ENCODE measurements at places on chromosomes 1 and 21.

DNA sequence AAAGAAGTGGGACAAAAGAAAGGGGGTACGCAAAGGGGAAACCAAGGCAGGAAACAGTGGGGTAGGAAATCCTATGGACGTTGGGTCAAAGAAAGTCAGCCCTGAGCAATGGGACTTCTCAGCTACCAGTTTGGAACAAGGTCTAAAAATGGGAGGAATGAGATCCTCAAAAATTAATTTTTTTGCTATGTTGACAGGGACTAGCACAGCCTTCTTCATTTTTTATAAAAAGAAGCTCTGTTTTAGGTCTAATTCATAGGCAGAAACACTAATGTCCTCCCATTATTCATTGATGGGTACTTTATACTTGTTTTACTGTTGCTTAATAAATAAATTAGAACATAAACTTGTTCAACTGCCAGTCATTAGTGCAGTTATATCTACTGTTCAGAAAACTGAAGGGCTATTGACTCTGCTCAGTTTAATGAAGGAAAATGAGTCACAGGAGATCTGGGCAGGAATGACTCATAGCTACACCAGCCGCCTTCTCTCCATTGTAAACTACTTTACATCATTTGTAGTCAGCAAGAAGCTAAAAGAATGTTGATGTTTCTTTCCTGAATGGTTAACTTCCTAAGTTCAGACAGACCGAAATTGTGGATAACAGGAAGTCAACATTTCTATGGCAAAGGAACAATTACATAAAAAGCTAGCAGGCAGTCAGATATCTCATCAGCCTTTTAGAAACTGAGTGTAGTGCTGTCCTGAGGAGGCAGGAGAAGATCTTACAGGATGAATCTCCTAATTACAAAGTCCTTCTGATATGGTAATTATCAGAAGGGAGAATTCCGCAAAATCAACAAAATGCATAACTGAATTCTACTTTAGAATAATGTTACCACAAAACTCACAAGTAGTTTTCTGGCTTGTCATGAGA, 356.4 kb upstream of the PKN2 start:
- no peak for DNase-seq

- peak; percentile 2 for DNase-seq
Observed at GRCh38 chr1:209435654-209436566, 147.6 kb upstream of the CAMK1G start.

- no peak for DNase-seq
Observed at GRCh38 chr1:159172614-159173291, 1.3 kb downstream of the CADM3 start.

DNA sequence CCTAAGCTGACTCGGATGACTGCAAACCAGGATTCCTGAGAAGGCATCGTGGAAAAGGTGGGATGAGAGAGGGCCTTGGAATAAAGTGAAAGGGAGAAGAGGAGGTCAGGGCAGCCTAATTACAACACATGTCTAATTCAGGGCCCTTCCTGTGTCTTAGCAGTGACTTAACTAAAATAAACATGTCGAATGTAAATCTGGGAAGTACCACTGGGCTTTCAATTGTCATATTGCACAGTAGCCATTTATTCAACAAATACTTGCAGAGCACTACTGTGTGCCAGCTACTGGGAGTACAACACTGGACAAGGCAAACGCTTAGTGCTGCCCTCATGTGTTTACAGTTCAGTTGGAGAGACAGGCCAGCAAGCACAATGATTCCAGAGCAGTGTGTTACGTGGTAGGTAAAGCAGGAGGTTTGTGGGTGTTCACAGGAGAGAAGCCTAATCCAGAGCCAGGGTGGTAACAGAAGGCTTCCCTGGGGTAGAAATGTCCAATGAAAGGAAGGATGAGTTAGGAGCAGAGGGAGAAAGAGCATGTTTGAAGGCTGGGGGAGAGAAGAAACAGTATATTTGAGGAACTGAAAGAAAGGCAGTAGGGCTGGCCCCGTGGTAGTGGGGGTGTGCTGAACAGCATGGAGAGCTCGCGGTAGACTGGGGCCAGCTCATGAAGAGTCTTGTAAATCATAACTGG, 38.0 kb upstream of the RASAL2 start:
- no peak for DNase-seq

All from stimulated activated CD8-positive, alpha-beta memory T cell treated with anti-CD3 and anti-CD28 coated beads, Interleukin-7, amount 100 ng/mL, for 48 hours (primary cell).